ENCODE measurements at places on chromosomes 7 and 10.

DNA sequence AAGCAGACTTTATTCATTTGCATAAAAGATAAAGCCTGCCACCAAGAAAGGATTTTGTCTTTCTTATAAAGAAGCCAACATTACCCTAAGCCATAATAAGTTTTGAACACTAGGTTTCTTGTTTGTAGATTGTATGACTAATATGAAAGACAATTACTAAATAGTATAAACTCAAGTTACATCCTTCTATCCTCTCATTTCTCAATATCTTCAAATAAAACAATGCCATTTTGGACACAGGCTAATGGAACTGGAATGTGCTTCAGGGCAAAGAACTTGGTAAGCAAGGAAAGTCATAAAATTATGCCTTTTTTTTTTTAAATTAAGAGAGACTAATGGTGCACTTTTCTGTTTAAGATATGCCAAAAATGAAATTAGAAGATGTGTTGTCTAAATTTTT lies 137.7 kb downstream of the DKK1 start:
- no peak for DNase-seq

GRCh38 chr7:35680403-35681013 lies 14.4 kb downstream of the HERPUD2 start:
- DNase-seq: no peak

GRCh38 chr7:88202799-88203198 lies 17.0 kb downstream of the SRI start:
- DNase-seq: no peak

DNA sequence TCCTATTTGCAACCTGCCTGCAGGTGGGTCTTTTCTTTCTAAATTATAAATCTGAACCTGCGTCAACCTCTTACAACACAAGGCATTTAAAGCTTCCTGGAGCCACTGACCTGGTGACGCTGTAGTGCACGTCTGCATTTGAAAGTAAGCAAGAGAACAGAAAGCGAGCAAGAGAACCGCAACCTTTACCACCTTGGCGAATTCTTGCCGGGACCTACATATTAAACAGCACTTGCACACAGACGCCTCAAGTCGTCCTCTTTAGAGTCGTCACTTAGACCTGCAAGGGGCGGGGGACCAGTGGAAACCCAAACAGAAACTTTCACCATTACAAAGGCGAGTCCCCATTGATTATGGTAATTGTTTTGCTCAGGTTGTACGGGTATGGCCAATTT lies 9.5 kb downstream of the GLI3 start:
- no peak for DNase-seq

- no peak for DNase-seq
These were observed 148.9 kb downstream of the ZEB1 start for GRCh38 chr10:31467791-31468535.

GRCh38 chr7:18494821-18495408 lies 634 bp upstream of the HDAC9 start:
- DNase-seq: no peak

DNA sequence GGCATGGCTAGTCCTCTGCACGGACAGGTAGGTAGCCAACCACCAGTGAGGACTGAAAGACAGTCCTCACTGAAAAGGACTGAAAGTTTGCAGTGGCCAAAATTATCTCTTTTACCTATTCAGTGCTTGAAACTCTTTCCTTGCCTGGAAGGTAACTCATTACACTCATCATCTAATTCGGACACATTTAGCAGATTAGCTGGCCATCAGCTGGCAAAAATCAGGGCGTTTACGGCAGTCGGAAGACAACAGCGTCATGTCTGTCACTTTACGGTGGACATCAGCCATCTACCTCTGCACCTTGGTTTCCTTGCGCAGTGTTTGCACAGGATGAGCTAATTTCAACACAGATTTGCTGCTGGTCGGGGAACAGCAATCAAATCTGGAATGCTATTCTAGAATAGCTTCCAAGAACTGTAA lies 740 bp downstream of the ANXA7 start:
- no peak for DNase-seq

DNA sequence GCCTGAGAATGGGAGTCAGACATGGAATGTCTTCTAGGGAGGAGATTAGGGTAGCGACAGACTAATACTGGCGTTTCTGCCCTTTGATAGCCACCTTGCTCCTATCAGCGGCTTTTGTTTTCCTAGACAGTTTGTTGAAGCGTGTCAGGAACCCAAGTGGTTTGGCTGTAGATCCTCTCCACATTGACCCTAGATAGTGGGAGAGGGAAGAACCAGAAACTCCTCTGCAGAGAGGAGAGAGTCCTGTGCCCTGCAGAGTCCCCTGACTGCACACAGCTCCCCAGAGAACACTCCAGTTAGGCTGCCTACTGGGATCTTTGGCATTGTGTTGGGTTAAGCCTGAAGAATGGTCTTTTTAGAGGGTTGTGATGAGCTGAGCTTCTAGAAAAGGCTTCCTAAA lies 2.4 kb downstream of the MEPCE start:
- DNase-seq: no peak

- DNase-seq: no peak
These were observed 3.1 kb downstream of the PPP1R35 start for GRCh38 chr7:100433276-100433591.

DNA sequence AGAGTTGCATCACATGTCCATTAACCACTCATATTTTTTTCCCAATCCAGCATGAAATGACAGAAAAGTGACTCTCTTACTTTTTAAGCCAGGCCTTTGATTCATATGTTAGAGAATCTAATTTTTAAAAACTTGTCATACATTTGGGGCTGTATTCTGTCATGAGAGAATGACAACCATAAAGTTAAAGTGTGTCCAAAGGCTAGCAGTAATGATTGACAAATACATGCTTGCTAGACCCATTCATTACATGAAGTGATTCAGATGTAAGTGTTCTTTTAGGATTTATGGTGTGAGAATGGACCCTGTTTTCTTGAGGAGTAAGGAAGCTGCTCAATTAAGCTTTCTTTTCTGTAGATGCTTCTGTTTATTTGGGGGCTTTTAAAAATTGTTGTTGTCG lies 75.4 kb downstream of the CSTF2T start:
- DNase-seq: no peak

- no peak for DNase-seq
These were observed 52.7 kb downstream of the RBM17 start for GRCh38 chr10:6141296-6142151.
